ENCODE measurements at places on chromosomes 16 and 17. TPM values are rescaled to one million over a fixed set of nuclear protein-coding genes. Genes with fewer than 3 reads are reported as not detected.

The NEURL4 gene
- 13.0 TPM for total RNA-seq

The ESRP2 gene
- total RNA-seq: not detected

The PDIA2 gene
- total RNA-seq: 0.09 TPM

The GLP2R gene
- 2.5 TPM for total RNA-seq

All from pericardium fibroblast (primary cell).